Amniotic epithelial cell (primary cell): ENCODE measurements at places on chromosomes 7 and 10.

GRCh38 chr7:53387515-53387914, 352.1 kb downstream of the POM121L12 start:
- no peak for DNase-seq

DNA sequence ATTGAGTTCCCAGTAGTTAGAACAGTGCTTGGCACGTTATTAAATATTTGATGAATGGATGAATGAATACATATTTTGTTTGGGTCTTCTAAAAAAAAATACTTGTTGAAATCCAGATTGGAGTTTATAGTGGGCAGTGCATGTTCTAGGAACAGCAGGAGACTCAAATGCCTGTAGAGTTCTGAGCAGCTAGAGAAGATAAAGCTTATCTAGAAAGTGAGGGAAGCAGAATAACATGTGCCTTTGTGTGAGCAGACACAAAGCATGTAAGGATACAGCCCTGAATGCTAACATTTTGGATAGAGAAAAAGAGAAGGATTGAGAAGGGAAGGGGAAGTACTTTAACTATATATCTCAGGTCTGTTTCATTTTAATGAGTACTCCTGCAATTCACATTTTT, 71.9 kb downstream of the SRI start:
- DNase-seq: no peak

DNA sequence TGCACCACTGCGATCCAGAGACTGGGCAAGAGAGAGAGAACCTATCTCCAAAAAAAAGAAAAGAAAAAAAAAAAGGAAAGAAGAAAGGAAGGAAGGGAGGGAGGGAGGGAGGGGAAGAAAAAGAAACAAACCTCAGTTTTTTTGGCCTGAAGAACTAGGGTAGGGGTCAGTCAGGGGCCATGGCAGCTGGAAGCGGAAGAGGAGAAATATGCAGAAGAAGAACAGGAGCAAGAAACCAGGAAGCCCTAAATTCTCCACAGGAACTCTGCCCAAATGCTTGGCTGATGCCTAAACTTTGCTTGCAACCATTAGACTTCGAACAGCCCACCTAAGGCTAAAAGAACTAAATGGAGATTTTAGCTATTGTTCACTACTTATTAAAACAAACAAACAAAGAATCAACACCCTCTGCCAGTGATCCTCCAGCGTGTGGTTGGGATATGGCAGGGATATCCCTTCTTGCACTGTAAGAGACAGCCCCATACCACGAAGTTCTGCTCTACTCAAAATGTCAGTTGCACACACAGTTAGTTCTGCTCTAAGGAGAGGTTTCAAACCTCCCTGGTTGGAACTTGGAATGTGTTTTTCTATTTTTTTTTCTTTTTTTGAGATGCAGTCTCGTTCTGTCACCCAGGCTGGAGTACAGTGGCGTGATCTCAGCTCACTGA, 139.5 kb downstream of the FAM107B start:
- DNase-seq: no peak

DNA sequence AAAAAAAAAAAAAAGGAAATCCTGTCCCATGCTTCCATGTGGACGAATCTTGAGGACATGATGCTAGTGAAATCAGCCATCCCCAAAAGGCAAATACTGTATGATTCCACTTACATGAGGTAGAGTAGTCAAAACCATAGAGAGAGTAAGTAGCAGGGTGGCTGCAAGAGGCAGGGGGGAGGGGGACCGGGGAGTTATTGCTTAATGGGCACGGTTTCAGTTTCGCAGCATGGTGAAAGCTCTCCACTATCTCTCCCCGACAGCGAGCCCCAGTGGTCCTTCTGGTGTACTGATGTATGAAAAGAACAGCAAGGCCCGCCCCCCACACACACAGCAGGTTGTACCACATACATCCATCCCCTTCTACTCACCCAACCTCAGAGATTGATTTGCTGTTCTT, 32.8 kb downstream of the NOD1 start:
- DNase-seq: peak; percentile 90

- no peak for DNase-seq
These were observed 275.5 kb downstream of the PLXDC2 start for GRCh38 chr10:20091698-20092097.

GRCh38 chr7:131940621-131941165, 384.3 kb upstream of the PODXL start:
- DNase-seq: no peak

DNA sequence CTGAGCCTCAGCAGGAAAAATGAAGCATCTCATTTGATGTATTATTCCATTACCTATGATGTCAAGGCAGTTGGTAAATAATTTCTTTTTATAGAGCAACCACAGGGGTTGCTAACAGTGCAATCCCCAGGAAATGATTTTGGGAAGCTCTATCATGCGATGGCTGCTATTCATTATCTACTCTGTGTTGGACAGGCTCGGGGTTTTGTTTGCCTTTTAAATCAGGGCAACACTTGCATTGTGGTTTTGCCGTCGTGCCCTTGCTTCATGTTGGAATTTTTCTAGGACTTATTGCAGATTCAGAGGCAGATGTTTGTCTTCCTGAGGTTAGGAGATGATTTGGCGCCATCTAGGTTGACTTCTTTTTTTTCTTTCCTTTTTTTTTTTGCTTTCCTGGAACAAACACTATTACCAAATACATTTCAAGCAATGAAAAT, 128.4 kb downstream of the BICC1 start:
- DNase-seq: peak; percentile 92
